Neural progenitor cell (in vitro differentiated cells): ENCODE measurements at places on chromosomes 11 and 22. TPM values are rescaled to one million over a fixed set of nuclear protein-coding genes. Genes with fewer than 3 reads are reported as not detected.
A peak's percentile ranks its signal among the peaks of the same experiment; 100 is the strongest.

- no peak for DNase-seq
Measured at GRCh38 chr11:86143087-86144030, 74.5 kb upstream of the PICALM start.

DNA sequence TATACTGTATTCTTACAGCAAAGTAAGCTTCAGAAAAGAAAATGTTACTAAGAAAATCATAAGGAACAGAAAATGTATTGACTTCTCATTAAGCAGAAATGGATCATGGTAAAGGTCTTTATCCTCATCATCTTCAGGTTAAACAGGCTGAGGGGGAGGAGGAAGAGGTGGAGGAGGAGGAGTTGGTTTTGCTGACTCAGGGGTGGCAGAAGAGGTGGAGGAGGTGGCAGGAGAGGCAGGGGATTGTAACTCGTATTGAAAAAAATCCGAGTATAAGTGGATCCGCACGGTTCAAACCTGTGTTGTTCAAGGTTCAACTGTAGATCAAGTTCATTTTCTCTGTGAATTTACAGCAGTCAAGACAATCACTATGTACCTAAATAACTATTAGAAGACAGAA, 13.0 kb downstream of the GLB1L3 start:
- no peak for DNase-seq

- DNase-seq: no peak
Measured at GRCh38 chr11:34318111-34319037, 39.4 kb downstream of the ABTB2 start.

- no peak for DNase-seq
Measured at GRCh38 chr11:19183646-19184045, 18.1 kb downstream of the CSRP3 start.

GRCh38 chr22:43001271-43002201, 13.4 kb downstream of the PACSIN2 start:
- DNase-seq: no peak

DNA sequence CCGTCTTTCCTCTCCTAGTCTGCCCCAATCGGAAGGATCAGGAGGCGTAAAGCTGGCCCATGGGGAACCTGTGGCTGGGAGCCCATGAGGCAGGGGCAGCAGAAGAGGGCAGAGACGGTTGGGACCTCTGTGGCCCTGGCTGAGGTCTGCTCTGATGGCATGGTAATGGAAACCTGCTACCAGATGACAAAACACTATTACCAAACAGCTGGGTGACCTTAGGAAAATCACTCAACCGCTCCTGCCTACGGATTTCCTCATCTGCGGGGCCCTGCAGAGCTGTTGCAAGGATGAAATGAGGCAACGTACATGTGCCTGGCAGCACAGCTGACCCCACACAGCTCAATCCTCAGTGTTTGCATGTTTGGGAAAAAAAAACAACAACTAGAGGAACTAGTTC, 4.6 kb downstream of the AP5B1 start:
- no peak for DNase-seq

DNA sequence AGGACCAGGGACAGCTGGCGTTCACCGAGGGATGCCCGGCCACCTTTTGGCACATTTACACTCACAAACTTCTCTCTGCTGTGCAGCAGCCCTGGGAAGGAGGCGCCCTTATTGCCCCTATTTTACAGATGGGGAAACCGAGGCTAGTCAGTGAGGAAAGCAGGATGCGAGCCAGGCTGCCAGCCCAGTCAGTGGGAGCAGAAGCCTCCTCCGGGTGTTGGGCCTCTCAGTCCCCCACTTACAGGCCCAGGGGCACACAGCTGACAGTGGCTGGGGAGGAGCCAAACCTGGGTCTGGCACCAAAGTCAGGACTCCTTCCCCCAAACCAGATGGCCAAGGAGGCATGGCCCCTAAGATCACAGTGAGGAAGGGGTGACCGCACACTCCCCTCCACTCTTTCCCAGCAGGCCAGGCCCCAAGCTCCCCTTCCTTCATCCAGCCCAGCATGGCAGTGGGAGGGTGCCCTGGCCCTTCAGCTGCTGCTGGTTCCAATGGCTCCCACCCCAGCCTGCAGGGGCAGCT, 121.4 kb upstream of the ANO1 start:
- no peak for DNase-seq

DNA sequence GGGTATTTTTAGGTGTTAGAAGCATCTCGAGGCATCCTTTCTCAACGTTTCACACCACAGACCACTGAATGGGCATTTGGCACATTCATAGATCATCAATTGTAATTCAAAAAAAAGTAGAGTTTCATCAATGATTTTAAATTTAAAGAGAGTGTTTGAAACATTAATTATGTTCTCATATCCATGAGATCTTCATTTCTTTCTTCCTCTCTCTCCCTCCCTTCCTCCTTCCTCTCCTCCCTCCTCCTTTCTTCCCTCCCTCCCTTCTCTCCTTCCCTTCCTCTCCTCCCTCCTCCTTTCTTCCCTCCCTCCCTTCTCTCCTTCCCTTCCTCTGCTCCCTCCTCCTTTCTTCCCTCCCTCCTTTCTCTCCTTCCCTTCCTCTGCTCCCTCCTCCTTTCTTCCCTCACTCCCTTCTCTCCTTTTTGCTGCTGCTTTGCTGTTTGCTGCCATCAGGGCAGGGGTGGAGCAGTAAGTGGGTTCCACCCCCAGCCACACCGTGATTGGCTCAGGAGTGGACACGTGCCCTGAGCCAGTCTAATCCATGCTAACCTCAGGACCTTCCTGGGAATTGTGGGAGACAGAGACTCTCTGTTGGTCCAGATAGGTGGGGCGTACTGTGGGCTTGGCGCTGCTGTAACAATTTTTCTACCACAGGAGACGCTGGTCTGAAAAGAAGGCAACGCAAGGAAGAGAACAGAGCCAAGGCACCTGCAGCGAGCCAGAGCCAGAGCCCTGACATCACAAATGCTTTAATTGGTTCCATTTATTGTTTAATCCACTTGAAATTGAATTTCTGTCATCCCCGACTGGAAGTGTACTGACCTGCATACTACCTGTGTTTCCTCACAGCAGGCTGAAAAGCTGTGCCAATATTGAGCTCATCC, 33.7 kb upstream of the APOBEC3A start:
- DNase-seq: peak; percentile 29

- peak; percentile 73 for DNase-seq
Measured at GRCh38 chr11:115759622-115760460, 255.6 kb upstream of the CADM1 start.

DNA sequence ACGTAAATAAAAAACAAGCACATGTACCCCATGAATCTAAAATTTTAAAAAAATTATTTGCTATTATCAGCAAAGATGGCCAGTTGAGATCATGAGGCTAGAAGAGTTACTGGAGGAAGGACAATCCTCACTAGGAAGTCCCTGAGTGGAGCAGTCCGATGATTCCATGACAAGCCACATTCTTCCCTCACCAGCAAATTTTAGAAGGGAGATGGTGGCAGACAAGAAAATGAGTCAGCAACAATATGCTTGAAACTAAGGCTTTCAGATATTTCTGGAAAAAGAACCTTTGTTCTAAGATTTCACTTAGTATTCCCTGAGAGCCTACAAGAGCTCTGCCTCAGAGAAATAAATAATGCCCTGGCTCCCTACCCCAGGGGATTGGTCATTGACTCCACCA, 34.9 kb downstream of the P4HA3 start:
- no peak for DNase-seq

DNA sequence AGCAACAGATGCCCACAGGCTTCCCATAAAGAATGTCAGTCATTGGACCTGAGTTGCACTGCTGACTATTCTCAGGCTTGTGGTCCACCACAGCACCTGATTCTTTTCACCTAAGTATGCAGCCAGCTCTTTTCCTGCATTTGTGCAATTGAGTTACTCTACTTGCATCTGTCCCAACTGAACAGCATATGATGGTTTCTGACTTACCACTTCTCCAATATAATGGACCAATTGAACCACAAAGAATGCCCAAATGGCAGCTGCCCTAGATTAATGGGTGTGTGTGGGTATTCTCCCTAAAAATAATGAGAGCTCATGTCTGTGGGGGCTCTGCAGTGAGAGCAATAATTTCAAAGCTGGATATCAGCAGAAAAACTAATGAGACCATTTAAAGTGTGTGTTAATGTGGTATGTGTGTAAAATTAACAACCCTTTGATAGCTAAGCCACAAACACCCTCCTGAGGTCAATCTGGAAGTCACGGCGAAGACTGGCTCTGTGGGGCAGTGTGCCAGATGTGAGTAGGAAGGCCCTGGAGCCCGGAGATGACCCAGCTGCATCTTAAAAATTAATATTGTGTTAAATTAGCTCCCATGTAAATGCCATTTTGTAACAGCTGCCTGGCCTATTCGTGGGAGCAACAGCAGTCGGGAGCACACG, 43.8 kb downstream of the SC5D start:
- no peak for DNase-seq

DNA sequence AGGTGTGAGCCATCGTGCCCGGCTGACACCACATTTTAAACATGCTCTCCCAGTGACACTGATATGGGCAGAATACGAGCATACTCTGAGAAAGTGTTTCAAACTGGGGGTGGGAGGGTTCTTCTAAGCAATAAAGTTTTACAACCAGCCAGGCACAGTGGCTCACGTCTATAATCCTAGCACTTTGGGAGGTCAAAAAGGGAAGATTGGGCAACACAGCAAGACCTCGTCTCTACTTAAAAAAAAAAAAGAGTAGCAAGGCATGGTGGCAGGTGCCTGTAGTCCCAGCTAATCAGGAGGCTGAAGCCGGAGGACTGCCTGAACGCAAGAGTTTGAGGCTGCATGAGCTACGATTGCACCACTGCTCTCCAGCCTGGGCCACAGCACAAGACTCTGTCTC, 2.2 kb downstream of the GANAB start:
- no peak for DNase-seq

DNA sequence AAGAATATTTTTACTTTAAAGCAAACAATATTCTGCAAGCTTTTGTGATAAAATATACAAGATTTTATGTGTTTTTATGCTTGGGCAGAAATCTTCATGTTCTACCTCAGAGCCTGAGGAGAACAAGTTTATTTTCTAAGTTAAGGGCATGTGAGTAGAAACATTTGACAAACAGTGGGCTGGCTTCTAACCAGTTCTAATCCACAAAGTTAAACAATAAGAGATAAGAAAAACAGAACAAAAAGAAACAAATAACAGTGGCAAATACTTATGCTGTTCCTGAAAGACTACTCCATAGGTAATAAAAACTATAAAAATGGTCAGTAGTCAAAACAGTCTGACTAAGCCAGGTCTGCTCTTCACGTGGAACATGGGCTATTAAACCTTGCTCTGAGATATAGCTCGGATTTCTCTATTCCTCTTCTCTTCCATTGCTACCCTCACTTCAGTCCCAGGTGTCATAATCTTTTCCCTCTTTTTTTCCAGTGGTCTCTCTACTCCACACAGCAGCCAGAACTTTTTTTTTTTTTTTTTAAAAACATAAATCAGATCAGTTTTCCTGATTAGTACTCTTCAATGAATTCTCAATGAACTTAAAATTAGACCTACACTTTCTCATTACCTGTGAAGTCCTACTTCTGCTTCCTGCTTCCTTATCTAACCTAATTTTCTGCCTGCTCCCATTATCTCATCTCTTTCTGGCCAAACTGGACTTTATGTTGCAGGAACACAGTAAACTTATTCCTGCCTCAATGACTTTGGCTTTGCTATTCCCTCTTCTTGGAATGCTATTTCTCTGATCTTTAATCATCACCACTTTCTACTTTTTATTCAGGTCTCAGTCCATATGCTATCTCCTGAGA, 671.1 kb upstream of the CCDC90B start:
- DNase-seq: no peak

GRCh38 chr11:95675585-95675984, 114.0 kb downstream of the FAM76B start:
- DNase-seq: no peak

- peak; percentile 39 for DNase-seq
Measured at GRCh38 chr11:31640611-31641010, 131.0 kb downstream of the ELP4 start.

DNA sequence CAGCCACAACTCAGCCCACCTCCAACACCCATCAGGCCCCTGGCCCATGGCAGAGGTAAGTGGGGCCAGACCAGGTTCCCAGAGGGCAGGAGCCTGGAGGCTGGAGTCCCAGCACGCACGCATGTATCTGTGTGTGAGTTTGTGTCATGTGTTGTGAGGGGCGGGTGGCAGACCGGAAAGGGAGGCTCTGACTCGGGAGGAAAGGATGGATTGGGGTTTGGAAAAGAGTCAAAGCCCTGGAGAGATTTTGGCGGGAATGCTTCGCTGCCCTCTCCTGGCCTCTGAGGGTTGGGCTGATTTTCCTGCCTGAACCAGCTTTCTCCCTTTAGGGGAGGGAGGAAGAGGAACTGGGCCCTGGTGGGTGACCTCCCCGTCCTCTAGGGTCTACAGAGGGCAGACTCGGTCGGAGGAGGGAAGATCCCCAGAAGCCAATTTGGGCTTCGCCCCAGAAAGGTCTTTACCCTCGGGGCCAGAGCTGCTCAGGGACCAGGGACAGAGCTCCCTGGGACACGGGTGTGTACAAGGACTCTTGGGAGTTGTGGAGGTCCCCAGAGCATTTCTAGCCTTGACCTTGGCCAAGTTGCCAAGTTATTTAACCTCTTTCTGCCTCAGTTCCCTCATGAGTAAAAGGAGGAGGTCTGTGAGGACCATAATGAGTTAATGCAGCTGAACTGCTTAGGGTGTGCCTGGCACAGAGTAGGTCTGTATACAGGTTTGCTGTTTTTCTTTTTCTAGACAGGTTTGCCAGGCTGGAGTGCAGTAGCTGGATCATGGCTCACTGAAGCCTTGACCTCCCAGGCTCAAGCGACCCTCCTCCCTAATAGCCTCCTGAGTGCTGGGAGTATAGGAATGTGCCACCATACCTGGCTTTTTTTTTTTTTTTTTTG, 6.9 kb downstream of the C11orf68 start:
- peak; percentile 67 for DNase-seq

DNA sequence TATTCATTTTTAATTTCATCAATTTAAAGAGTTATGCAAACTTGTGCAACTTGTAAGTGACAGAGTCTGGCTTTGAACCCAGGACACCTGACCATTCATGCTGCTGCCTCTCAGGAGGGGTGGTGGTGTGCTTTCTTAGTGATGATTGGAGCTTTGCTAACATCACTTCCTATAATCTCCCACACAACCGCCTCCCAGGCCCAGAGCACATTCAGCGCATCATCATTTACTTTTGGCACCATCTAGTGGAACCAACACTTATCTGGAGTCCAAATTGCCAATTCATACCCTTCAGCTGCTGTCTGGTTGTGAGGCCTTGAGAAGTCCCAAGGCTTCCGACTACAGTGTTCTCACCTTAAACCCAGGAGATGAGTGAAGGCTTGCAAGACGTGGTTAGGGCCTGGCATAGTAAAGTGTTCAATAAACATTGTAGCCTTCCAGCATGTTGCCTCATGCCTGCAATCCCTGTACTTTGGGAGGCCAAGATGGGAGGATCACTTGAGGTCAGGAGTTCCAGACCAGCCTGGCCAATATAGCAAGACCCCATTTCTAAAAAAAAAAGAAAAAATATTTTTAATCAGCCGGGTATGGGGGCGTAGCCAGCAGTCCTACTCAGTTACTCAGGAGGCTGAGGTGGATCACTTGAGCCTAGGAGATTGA, 1.1 kb upstream of the TTLL1 start:
- peak; percentile 28 for DNase-seq

Gene IGLL1
- not detected in 2 replicates for total RNA-seq

Gene TSGA10IP
- total RNA-seq: 3.0 and 7.3 TPM in 2 replicates

Gene CALCA
- not detected in 2 replicates for total RNA-seq

Gene MPEG1
- not detected in 2 replicates for total RNA-seq

Gene CRACR2B
- total RNA-seq: 3.9 and 11.6 TPM in 2 replicates

Gene SEZ6L
- 0.22 and 0.31 TPM in 2 replicates for total RNA-seq
